ENCODE measurements at places on chromosomes 7 and 10.

DNA sequence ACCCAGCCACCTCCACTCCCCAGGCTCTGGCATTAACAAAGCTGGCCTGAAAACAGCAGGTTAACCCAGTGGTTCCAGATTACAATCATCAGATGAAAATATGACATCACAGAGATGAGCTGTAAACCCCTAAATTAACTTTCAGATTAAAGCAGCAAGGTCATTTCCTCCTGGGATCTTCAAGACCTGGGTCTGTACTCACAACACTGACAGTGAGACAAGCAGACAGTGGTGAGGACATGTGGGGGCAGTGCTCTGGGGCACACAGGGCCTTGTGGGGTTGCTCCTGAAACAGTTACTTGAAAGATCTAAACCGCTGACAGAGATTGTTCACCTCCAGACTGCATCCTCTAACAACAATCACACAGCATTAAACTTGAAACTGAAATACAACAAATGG lies 134.1 kb downstream of the ZNF438 start:
- no peak for DNase-seq

GRCh38 chr7:11895337-11895736 lies 63.3 kb upstream of the THSD7A start:
- no peak for DNase-seq

GRCh38 chr10:123327450-123327849 lies 173.2 kb downstream of the BUB3 start:
- no peak for DNase-seq

- DNase-seq: no peak
These were observed 402.9 kb downstream of the PHF14 start for GRCh38 chr7:11376529-11376928.

GRCh38 chr10:61021926-61022325 lies 77.9 kb upstream of the RHOBTB1 start:
- no peak for DNase-seq

- no peak for DNase-seq
These were observed 16.1 kb upstream of the SEC61G start for GRCh38 chr7:54774785-54775740.

DNA sequence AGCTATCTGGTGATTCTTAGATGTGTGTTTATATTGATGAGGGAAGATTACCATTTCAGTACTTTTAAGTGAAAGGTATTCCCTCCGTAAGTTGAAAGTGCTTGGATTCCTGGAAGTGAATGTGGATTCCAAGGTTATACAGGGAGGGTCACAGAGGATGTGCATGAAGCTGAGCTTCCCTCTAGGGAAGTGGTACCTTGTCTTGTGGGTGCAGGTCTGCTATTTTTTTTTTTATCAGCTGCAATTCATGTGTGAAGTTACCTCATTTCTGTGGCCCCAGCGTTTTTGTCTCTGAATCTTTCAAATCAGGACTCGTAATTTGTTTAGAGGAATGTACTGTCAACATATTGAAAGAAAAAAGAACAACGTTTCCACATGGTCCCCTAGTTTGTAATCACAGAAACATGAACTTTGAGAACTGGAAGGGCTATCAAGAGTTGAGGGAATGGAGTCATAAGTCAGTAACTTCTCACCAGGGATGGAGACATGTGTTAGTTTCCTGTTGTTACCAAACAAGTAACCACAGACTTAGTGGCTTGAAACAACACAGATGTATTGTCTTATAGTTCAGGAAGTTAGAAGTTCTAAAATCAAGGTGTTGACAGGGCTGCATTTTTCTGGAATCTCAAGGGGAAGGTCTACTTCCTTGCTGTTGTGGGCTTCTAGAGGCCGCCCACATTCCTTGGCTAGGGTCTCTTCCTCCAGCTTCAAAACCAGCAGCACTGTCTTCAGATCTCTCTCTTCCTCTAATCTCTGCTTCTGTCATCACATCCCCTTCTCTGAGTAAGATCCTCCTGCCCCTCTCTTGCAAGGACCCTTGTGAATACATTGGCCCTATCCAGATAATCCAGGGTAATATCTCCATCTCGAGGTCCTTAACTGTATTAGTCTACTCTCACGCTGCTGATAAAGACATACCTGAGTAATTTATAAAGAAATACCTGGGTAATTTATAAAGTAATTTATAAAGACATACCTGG lies 64.4 kb downstream of the RAB18 start:
- no peak for DNase-seq

GRCh38 chr10:89414879-89415821 lies 782 bp downstream of the IFIT5 start:
- DNase-seq: peak; percentile 20

All from stimulated activated CD8-positive, alpha-beta memory T cell treated with anti-CD3 and anti-CD28 coated beads, Interleukin-7, amount 100 ng/mL, for 1 hour (primary cell).